ENCODE measurements at places on chromosomes 2 and 18.

- DNase-seq, result peak; percentile 9
These were observed 35.8 kb downstream of the SKOR2 start for GRCh38 chr18:47215554-47216138.

- DNase-seq, result peak; percentile 34
These were observed 100.4 kb upstream of the SMAD2 start for GRCh38 chr18:48030616-48031480.

- DNase-seq, result no peak
These were observed 178.4 kb upstream of the FN1 start for GRCh38 chr2:215614296-215614695.

GRCh38 chr2:230600881-230601280 is 111.8 kb upstream of the CAB39 start:
- DNase-seq, result no peak

- DNase-seq, result no peak
These were observed 1374.9 kb upstream of the CELF4 start for GRCh38 chr18:38940475-38940862.

DNA sequence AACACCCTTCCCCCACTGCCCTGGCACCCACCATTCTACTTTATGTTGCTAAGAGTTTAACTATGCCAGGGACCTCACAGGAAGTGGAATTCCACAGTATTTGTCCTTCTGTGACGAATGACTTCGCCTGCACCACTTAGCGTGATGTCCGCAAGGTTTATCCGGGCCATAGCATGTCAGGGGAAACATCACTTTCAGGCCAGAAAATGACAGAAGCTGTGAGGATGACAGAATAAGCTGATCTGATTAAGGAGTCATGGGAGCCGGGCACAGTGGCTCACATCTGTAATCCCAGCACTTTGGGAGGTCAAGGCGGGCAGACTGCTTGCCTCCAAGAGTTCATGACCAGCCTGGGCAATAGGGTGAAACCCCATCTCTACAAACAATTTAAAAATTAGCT is 248.8 kb downstream of the EIPR1 start:
- DNase-seq, result no peak

GRCh38 chr18:21741312-21741561 is 645 bp downstream of the MIB1 start:
- DNase-seq, result peak; percentile 41

DNA sequence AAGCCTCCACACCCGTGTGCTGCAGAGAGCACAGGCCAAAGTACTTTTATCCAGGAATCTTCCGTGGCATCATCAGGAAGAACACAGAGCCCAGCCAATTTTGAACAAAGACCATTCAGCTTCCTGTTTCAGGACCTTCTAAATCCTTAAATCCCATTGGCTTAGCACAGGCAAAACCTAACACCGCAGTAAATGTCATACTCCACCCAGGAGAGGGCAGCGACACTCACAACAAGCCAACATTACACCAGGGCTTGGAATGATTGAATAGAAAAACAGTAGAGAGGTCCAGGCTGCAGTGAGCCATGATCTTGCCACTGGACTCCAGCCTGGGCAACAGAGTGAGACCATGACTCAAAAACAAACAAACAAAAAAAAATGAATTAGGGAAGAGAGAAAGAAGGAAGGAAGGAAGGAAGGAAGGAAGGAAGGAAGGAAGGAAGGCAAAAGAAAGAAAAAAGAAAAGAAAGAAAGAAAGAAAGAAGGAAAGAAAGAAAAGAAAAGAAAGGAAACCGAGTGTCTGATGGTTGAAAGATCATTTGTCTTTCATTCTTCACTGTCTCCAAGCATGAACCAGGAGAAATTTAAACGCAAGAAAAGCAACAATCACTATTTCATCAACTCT is 144.6 kb upstream of the SATB2 start:
- DNase-seq, result no peak

DNA sequence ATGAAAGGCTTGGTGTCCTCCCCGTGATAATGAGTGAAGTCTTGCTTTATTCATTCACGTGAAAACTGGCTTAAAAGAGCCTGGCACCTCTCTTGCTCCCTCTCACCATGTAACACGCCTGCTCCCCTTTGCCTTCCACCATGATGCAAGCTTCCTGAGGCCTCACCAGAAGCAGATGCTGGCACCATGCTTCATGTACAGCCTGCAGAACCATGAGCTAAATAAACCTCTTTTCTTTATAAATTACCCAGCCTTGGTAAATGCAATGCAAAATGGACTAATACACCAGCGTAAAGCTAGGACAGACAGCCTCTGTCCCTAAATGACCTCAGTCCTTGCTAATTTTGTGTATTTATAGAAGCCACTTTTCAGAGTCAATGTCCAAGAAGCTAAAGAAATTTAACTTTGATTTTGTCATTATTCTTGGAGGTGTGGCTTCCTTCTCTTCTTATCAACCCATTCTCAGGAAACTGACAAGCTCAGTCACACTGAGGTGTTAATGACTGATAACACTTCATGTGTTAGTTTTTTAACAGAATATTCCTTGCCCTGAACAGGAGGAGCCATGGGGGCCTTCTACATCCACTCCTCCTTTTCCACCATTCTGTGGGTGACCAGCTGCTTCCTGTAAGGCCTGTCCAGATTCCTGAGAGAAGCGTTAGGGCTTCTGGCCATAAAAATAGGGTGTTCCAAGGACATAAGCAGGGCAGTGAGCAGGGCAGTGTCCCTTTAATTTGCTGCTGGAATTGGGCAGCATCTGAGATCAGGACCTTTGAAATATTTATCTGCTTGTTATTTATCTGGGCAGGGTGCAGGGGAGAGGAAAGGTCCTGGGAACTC is 38.0 kb upstream of the EPAS1 start:
- no peak for DNase-seq

DNA sequence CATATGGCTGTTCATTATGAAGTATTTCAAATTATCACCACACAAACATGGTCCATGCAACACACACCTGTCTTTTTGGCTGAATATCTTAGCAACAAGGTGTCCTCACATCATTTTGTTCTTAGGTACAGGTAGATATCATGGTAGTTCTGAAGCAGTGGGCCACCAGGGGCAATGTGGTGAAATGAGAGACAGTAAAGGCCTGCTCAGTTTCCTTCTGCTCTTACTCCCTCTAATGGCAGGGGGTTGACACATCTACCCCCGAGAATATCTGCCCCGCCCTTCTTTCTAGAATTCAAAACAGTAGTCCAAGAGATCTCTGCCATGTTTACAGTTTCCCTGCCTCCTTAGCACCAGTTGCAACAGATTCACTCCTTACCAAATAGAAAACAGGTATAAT is 147.0 kb upstream of the KLHL14 start:
- DNase-seq, result no peak

DNA sequence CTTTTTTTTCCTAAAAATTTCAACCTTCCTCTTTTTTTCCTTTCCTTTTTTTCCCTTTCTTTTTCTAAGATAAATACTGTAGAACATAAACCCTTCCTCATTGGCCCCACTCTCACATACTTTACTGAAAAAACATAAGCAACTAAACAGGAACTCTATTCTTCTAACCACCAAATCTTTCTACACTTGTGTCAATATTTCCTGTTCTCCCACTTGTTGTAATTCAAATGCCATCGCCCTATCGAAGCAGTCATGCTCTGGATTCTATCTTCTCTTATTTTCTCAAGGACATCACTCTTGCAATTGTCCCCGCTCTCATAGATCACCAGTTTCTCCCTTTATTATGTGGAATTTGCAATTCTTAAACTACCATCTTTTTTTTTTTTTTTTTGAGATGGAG is 20.2 kb upstream of the SSB start:
- no peak for DNase-seq

GRCh38 chr2:98869272-98869641 is 66.8 kb downstream of the CRACDL start:
- no peak for DNase-seq

GRCh38 chr2:238173692-238174091 is 14.9 kb downstream of the ERFE start:
- DNase-seq, result no peak

GRCh38 chr2:16085073-16085472 is 144.7 kb downstream of the MYCN start:
- no peak for DNase-seq

DNA sequence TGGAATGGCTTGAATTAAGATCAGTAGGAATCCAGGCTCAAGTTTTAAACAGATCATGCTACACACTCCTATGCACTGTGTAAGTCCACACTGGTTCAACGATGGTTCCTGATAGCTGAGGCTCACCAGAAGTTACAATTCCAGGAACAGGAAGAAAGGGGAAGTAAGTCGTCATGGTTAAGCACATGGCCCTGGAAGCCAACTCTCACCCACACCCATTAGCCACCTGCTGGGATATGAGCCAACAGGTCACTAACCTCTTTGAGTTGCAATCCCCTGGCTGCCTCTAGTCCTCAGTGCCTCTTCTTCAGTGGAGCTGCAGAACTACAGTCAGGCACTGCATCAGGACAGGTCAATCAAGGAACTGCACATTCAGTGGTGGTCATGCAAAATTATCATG is 133.5 kb downstream of the TMEM182 start:
- DNase-seq, result no peak

GRCh38 chr2:70984228-70984575 is 5.8 kb downstream of the ANKRD53 start:
- no peak for DNase-seq

DNA sequence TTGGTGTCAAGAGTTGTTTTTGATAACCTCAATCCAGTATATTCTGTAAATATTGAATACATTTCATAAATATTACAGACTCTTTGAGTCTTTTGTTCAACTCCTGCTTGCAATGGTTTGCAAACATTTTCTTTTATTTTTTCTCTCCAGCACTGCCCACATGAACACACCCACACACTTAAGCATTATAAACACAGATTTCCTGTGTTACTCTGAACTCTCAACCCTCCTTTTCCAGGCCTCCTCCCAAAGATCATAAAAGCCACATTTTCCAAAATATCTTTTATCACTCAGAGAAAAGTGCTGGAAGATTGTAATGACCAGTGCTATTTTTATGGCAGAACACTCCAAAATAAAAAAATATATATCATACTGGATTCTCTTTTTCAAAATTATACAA is 20.5 kb downstream of the ARHGAP25 start:
- no peak for DNase-seq

GRCh38 chr2:20643826-20644225 is 7.1 kb downstream of the HS1BP3 start:
- DNase-seq, result no peak

- no peak for DNase-seq
These were observed 188.7 kb upstream of the SALL3 start for GRCh38 chr18:78790960-78791359.

DNA sequence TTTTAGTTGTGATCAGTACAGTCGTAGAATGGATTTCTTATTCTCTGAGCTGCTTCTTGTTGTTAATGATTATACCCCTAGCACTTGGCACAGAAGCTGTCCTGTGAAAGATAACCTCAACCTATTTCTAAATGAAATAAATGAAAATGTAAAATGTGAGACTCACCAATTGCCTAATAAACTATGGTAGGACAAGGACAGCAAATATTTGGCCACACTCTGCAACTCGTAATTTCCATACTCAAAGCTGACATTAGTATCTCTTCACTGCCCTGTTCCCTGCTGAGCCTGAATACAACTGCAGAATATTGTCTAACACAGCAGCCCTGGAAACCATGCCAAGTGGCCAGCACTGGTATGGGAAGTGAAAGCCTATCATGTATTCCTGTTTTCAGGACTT is 34.5 kb downstream of the TMEM182 start:
- no peak for DNase-seq

- no peak for DNase-seq
These were observed 81.0 kb downstream of the ZNF236 start for GRCh38 chr18:76903386-76903785.

DNA sequence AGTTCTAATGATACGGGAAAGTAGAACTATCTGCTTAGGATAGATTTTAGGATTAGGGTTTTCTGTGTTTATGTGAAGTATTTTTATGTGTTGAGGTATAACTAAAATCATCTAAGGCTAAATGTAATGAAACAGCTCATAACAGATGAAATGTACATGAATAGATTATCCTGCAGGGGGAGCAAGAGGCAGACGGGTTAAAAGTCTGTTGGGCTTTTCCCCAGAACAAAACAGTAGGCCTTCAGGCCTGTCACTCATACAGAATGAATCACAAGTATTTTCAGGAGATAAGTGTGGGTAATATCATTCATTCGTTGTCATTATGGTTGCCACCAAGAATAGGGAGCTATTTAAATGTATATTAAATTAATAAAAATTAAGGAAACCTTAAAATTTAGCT is 107.9 kb upstream of the IL1R2 start:
- peak; percentile 8 for DNase-seq

GRCh38 chr2:195513119-195513518 is 143.9 kb upstream of the SLC39A10 start:
- no peak for DNase-seq

Measured in GM12891 (cell line).